ENCODE measurements at places on chromosomes 3 and 15.

DNA sequence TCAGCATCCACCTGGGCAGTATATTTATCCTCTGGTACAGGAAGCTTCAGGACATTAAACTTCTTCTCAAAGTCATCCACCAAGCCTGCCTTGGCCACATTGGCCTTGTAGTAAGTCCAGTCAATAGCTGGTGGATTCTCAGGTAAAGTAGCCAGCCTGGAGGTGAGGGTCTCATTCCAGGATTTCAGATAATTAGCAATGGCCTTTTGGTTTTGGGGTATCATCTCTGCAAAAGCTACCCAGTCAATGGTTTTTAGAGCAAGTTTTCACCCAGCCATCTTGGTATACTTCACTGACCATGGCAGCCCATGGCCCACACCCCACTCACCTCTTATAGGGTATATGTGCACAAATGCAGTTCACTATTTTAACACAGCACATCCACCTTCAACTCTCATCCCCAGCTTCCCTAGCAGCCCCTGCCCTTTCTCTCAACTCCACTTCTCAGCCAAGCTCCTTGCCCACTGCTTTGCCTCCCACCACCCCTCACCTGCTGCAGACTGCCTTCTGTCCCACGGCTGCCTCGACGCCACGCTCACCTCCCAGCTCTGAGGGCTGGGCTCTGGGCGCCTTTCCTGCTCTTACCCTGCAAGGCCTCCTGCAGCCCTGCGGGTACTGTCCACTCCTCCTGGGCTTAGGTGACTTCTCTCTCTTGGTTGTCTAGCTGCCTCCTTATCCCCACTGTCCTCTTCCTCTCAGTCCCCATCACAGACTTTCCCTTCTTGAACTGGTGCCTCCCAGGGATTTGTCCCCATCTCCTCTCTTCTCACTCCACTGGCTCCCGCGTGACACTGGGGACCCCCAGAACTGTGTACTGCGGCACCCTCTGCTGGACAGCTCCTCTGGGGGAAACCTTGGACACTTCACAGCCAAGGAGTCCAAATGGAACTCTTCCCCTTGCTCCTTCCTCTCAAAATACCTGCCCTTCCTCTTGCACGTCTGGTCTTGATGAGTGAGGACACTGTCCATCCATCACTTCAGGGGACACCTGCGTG is 1.7 kb upstream of the TGM5 start:
- no peak for DNase-seq

GRCh38 chr3:41173926-41174885 is 25.1 kb upstream of the CTNNB1 start:
- no peak for DNase-seq

- no peak for DNase-seq
Measured at GRCh38 chr3:13581485-13582365, 32.8 kb downstream of the FBLN2 start.

- DNase-seq: no peak
Measured at GRCh38 chr15:44956388-44956787, at the start of gene TERB2. TSS of gene TERB2 (plus strand) at chr15:44956687. CDS start at chr15:44956719, 32 bp downstream.

- no peak for DNase-seq
Measured at GRCh38 chr3:135155228-135155627, 360.2 kb downstream of the EPHB1 start.

- DNase-seq: no peak
Measured at GRCh38 chr15:80439140-80439539, 35.0 kb downstream of the ARNT2 start.

- no peak for DNase-seq
Measured at GRCh38 chr3:102037209-102037608, 187.9 kb downstream of the NFKBIZ start.

- DNase-seq: no peak
Measured at GRCh38 chr3:27216955-27217552, 152.1 kb downstream of the NEK10 start.

GRCh38 chr3:82012775-82013174 is 251.3 kb upstream of the GBE1 start:
- DNase-seq: no peak

- no peak for DNase-seq
Measured at GRCh38 chr3:137171834-137172603, 214.2 kb downstream of the IL20RB start.

GRCh38 chr3:126355777-126356372 is 1.3 kb downstream of the KLF15 start:
- no peak for DNase-seq

- DNase-seq: no peak
Measured at GRCh38 chr3:128281056-128281455, 127.8 kb downstream of the EEFSEC start.

GRCh38 chr3:193977622-193978021 is 158.3 kb upstream of the HES1 start:
- DNase-seq: no peak

DNA sequence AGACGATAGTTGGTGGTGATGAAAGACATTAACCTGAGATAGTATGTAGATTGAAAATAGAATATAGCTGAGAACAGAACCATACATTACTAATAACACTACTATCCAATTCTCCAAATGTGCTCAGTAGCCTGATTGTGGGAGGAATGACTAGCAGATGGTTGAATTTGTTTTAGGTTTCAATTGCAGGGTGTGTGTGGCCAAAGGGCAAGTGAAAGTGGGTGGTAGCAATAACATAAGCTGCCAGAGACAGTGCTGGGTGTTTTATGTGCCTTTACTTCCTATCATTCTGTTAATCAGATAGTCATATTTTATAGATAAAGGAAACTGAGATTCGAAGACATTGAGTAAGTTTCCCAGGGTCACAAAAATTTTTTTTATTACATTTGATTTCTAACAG is 249.5 kb upstream of the ARL6 start:
- DNase-seq: no peak

DNA sequence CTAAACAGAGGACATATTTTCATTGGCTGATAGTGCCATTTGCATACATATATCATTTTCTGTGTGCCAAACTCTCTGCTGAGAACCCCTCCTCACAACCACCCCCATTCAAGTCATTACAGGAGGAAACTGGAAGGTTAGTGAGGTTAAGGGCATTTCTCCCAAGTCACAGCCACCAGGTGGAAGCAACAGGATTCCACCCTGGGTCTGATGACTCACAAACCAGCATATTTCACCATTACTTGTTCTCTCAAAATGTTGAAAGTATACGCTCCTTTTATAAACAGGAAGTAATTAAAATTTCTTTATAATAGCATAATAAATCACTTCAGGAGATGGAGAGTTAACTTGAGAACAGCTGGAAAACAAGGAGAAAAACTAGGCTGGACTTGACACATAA is 398.6 kb upstream of the WNT5A start:
- no peak for DNase-seq

DNA sequence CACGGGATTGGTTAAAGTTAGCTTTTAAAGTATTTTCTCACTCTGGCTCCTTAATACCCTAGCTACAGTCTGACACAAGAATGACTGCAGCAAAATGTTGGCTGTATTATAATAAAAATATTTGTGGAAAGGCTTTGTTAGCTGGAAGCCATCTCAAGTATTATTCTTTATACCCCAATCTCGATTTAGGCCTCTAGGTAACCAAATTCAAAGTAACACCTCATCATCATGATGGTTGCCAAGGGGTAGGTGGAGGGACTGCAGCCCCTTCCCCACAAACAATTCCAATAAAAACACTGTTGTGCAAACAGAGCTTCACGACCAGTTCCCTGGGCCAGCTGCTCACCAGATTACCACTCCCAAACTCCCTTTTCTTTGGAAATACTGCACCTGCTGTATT is 759 bp upstream of the GMPS start:
- peak; percentile 36 for DNase-seq

DNA sequence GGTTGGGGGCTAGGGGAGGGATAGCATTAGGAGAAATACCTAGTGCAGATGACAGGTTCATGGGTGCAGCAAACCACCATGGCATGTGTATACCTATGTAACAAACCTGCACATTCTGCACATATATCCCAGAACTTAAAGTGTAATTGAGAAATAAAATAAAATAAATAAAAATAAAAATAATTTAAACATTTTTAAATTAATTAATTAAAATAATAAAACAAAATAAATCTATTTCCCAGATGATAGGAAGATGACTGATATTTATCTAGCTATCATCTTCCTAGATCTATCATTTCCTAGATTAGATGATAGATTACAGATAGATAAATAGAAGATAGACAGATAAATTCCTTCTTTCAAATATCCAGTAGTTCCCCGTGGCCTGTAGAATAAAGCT is 137.3 kb downstream of the OCA2 start:
- DNase-seq: no peak

GRCh38 chr3:112786881-112787579 is 59.6 kb downstream of the CD200R1L start:
- no peak for DNase-seq

GRCh38 chr15:33132722-33133345 is 61.7 kb downstream of the FMN1 start:
- peak; percentile 89 for DNase-seq

DNA sequence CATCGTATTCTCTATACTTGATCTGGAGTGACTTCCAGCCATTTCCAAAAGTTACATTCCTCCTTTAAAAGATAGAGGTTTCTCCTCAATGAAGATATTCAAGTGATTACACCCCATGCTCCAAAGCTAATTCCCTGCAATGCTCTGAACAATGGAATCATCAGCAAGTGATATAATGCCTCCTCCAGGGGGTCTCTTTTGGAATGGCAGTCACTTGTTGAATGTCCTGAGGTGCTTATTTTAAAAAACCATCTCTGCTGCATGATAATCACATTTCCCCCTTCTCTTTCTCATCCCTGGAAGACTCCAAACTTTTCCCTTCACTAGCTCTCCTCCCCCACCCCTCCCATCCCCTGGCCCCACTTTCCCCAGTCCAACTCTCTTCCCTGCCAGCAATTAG is 2.6 kb downstream of the LHFPL4 start:
- DNase-seq: no peak

- DNase-seq: no peak
Measured at GRCh38 chr15:58512522-58512921, 80.7 kb downstream of the LIPC start.

- no peak for DNase-seq
Measured at GRCh38 chr3:71154846-71155245, 428.7 kb downstream of the FOXP1 start.

DNA sequence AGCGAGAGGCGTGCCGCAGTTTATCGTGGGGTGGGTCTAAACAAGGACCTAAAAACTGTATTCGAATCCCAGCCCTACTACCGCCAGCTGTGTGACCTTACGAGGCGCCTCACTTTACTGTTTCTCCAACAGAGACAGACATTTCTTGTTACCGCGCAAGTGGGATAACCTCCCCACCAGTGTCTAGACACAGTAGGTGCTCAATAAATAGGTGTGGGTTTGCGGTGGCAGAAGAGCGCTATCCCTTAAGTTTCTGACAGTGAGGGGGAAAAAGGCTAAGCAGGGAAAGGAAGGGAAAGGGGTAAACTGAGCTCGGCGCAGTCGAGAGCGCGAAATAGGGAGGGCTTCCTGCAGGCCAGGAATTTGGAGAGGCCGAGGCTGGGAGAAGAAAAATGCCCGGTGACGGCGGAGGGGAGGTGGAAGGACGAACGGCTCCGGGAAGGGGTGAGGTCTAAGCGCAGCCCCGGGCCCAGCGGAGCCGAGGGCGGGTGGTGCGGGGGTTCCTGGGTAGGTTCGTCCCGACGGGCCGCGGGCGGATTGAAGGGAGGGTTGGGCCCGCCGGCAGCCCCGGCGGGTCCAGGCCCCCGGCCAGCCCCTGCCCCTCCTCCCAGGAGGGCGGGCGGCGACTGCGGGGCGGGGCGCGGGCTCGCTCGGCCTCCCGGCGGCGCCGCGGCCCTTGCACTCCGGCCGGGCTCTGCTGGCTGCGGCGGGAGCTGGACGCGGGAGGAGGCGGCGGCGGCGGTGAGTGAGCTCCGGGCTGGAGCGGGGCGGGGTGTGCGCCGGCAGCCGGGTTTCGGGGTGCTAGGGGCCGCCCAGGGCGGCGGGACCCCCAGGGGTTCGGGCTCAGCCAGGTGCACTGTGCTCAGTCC is at the start of gene CGNL1:
Gene CGNL1, plus strand, starts transcription at position 679 of the 869 bp plus-strand sequence. CDS start 61,495 bp downstream, outside the sequence.
- no peak for DNase-seq

- DNase-seq: no peak
Measured at GRCh38 chr3:100635273-100635701, 25.9 kb downstream of the ADGRG7 start.

DNA sequence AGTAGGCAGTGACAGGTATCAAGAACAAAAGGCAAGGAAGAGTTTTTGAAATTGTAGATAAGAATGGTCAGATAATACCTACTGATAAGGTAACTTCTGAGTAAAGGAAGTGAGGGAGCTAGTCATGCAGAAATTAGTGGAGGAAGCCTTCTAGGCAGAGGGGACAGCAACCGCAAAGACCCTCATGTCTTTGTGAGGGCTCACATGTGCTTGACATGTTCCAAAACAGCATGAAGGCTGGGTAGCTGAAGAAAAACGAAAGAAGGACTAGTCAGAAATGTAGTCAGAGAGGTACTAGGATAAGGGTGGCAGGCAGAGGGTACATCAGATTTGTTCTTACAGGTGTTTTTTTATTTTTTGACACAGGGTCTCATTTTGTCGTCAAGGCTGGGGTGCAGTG is 5.3 kb downstream of the SIN3A start:
- no peak for DNase-seq

DNA sequence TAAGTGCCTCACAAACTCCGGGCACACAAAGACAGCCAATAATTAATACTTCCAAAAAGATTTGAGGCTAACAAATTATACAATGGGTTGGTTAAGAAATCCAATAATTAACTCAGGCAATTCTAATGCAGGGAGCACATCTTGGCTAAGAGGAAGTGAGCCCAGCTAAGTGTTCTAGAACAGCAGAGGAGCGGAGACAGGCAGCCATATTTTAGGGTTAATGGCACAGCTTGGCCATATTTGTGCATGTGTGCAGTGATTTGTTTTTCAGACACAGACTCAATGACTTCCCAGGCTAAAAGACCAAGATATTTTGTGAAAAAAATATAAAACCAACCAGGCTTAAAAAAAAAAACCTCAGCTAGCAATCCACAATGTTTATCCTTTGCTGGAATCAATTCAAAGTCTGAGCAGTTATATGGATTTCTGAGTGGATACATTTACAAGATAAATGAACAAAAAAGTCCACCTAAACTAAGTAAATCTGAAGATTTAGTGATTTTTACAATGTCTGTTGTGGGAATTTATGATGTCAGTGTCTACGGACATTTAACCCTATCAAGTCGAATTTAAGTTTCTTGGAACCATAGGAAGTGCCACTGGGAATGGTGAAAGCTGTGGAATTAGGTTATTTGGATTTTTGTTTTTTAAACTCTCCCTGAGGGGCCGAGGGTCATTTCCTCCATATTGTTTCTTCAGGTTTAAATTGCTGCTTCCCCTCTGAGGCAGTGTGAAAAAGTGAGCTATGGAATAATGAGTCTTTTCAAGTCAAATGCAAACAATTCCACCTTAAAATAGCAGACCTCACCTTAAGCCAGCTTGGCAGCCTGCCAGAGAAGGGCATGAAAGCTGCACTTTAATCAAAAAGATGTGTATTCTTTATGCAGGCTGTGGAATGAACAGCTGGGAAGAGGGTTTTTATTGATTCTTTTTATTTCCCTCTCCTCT is 413.7 kb upstream of the TBL1XR1 start:
- peak; percentile 52 for DNase-seq

- DNase-seq: no peak
Measured at GRCh38 chr3:156792536-156792935, 33.6 kb upstream of the LEKR1 start.

- DNase-seq: no peak
Measured at GRCh38 chr15:34335176-34336032, 2.2 kb downstream of the SLC12A6 start.

- no peak for DNase-seq
Measured at GRCh38 chr15:88727439-88727838, 75.8 kb upstream of the ACAN start.

- peak; percentile 17 for DNase-seq
Measured at GRCh38 chr3:41881233-41881821, 80.6 kb downstream of the ULK4 start.

- DNase-seq: no peak
Measured at GRCh38 chr3:16307832-16308531, 43.0 kb downstream of the OXNAD1 start.

- DNase-seq: no peak
Measured at GRCh38 chr15:91294344-91294743, 194.3 kb downstream of the SV2B start.
